Upper lobe of right lung (tissue), 1 donor: ENCODE measurements at places on chromosomes 5 and 9. TPM values are rescaled to one million over a fixed set of nuclear protein-coding genes. Genes with fewer than 3 reads are reported as not detected.

- H3K27me3 ChIP-seq: no peaks in the 10 kb centered on the region
- no peak overlapping the region for H3K27ac ChIP-seq
- H3K4me3 ChIP-seq: no peak overlapping the region
- H3K36me3 ChIP-seq: peaks cover 4% of the 10 kb centered on the region
These were observed 39.3 kb downstream of the CEP72 start for GRCh38 chr5:651296-652022.

SLC6A19 gene
- not detected for total RNA-seq

FOXD4L5 gene
- total RNA-seq: 0.41 TPM

GRCh38 chr9:91937056-91937455, 13.0 kb downstream of the ROR2 start:
- no peak for DNase-seq
- H3K27ac ChIP-seq: no peak overlapping the region
- H3K36me3 ChIP-seq: no peaks in the 10 kb centered on the region

DNA sequence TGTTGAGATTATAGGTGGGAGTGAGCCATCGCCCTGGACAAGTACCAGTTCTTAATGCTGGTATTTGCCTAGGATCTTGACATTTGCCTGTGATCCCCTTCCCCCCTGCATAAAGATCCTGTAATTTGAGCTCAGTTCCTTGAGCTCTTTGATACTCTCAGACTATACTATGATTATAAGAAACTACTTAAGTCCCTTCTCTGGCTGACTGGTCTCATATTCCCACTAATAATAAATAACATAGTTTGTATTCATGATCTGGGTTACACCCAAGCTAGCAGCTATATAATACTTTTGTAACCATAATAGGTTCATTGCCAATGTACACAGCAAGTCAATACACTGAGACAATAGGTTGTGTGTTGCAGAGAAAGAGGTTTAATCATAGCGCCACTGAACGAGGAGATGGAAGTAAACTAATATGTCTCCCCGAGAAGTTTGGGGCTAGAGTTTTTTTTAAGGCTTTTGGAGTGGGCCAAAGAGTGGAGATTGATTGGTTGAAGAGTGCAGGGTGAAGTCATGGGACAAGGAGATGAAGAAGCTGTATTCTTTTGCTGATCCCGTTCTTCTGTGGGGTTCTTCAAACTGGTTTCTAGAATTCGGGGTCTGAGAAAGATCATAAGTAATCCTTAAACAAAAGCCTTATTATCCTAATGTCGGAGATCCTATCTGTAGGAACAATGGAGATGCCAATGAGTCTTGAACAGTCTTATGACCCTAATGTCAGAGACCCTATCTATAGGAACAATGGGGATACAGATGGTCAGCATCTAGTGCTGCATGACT, 20.7 kb upstream of the SHOC1 start:
- no peaks in the 10 kb centered on the region for H3K4me1 ChIP-seq
- no peaks in the 10 kb centered on the region for H3K36me3 ChIP-seq
- no peak overlapping the region for H3K27ac ChIP-seq
- H3K4me3 ChIP-seq: no peak overlapping the region
- H3K27me3 ChIP-seq: no peaks in the 10 kb centered on the region

PRUNE2 gene
- 7.4 TPM for total RNA-seq

DNA sequence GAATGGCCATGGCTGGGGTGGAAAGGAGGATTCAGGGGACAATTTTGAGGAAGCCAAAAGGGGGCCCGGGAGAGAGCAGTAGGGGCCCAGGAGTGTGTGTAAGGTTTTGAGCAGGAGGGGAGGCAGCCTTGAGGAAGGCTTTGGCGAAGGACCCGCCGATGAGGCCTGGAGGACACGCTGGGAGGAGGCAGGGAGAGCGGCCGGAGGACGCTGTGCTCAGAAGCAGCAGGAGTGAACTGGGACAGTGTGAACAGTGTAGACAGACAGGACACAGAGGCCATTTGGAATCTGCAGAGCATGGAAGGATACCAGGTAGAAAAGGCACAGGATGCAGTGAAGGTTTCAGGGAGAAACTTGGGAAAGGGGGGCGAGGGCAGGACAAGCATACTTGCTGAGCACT, 14.9 kb downstream of the UNC5A start:
- H3K36me3 ChIP-seq: no peaks in the 10 kb centered on the region
- no peak for DNase-seq
- H3K27ac ChIP-seq: no peak overlapping the region
- no peaks in the 10 kb centered on the region for H3K4me1 ChIP-seq
- H3K27me3 ChIP-seq: peaks cover 5% of the 10 kb centered on the region
- no peak overlapping the region for H3K4me3 ChIP-seq

DNA sequence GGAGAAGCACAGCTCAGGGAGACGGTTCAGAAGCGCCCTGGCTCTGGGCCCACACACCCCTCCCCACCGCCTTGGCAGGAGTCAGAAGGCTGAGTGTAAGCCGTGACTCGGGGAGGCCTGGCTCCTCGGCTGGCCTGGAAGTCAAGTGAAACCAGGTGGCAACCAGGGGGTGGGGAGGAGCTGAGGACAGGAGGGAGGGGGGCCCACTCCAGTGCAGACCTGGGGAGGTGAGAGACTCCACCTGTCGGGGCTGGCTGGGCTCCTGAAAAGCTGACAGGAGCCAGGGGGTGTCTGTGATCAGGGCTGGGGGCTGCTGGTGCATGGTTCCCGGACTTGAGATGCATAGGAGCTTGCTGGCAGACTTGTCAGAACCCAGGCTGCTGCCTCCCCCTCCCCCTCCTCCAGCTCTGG, 150.2 kb upstream of the PHYKPL start:
- no peaks in the 10 kb centered on the region for H3K27me3 ChIP-seq
- no peak overlapping the region for H3K4me3 ChIP-seq
- H3K4me1 ChIP-seq: peaks cover 6% of the 10 kb centered on the region
- no peak for DNase-seq
- H3K36me3 ChIP-seq: no peaks in the 10 kb centered on the region

KLHL3 gene
- 6.8 TPM for total RNA-seq

GRCh38 chr5:58675341-58675740, 92.5 kb downstream of the RAB3C start:
- no peak overlapping the region for H3K4me3 ChIP-seq
- DNase-seq: no peak
- no peaks in the 10 kb centered on the region for H3K4me1 ChIP-seq
- no peaks in the 10 kb centered on the region for H3K36me3 ChIP-seq
- H3K27me3 ChIP-seq: no peaks in the 10 kb centered on the region

GRCh38 chr5:149419859-149420544, 40.9 kb upstream of the IL17B start:
- no peaks in the 10 kb centered on the region for H3K27me3 ChIP-seq
- H3K27ac ChIP-seq: peak overlapping the region; percentile 83
- no peaks in the 10 kb centered on the region for H3K36me3 ChIP-seq
- DNase-seq: no peak
- H3K4me3 ChIP-seq: no peak overlapping the region

EFNA5 gene
- total RNA-seq: 12.0 TPM
